Amniotic epithelial cell (primary cell): ENCODE measurements at places on chromosomes 16 and 17.

DNA sequence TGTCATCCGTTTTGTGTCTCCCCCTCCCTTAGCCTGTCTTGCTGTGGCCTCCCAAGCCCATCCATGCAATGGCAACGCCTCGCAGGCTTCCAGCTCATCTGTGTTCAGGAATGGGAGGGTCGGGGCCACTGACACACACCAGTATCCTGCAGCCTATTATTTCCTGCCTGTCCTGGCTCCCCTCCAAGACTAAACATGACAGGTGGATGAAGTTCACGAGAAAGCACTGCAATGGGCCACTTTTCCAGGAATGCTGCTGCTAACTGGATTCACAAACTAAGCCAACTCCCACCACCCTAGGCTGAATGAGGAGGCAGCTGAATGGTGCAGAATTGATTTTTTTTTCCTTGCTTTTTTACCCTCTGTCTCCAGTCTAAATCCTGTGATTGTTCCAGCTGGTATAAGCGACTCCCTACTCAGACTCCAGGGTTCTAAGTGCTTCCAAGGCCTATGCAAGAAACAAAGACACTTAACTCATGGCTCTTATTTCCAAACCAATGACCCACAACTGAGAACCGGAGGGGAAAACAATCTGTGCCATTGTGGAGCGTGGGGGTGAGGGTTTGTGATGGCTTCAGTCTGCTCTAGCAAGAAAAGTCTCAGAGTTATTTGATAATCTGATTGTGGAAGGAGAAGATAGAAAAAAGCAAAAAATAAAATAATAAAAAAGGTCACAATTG lies 23.3 kb downstream of the TMEM100 start:
- no peak for DNase-seq

DNA sequence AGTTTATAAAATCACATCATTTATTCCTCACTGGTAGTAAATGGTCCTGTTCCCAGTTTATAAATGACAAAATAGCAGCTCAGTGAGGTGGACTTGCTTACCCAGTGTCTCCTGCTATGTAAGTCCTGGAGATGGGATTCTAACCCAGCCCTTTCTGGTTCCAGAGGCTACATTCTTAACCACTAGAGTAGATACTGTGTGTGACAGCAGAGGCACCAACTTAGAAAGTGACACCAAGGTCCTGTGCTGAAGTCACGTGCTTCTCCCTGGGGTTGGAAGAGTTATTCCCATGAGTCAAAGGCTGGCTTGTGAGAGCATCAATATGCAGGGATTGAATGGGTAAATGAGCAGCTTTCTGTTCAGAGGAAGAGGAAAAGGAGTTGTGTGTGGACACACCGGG lies 167.3 kb upstream of the IRX3 start:
- no peak for DNase-seq

GRCh38 chr17:27453471-27453870 lies 2.8 kb upstream of the KSR1 start:
- DNase-seq: no peak

DNA sequence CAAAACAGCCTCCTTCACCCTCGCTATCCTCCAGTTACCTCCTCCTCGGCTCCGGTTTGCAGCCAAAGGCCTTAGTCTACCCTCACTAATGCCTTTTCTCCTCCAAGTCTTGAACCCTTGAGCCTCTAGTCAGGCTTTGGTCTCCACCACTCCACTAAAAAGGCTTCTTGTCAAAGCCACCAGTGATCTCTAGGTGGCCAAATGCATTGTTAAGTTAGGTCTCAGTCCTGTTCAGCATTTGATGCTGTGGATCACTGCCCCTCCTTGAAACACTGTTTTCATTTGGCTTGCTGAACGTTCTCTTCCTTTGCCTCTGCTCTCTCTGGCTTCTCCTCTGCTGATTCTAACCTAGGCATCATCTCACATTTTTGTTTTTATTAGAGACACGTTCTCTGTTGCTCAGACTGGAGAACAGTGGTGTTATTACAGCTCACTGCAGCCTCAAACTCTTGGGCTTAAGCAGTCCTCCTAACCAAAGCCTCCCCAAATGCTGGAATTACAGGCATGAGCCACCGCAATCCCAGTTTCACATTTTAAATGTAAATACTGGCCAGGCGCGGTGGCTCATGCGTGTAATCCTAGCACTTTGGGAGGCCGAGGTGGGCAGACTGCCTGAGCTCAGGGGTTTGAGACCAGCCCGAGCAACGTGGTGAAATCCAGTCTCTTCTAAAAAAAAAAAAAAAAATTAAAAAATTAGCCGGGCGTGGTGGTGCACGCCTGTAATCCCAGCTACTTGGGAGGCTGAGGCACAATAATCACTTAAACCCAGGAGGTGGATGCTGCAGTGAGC lies 1.1 kb downstream of the SGF29 start:
- no peak for DNase-seq

DNA sequence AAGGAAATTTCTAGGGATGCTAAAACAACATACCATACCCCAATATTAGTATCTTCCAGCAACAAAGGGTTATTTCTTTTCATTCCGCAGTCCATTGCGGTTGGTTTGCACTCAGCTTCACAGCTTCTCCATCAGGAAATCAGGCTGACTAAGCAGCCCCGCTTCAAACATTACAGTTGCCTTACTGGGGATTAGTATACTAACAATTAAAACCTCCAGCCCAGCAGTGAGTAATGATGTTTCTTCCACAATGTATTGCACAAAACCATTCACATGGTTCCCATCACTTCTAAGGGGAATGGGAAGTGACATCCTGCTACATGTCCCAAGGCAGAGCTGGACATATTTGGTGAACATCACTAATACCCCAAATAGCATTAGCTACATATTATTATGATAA lies 1384.9 kb downstream of the CDH8 start:
- no peak for DNase-seq
